ENCODE measurements at places on chromosomes 13 and 19. TPM values are rescaled to one million over a fixed set of nuclear protein-coding genes. Genes with fewer than 3 reads are reported as not detected.

GRCh38 chr13:79457390-79457789 lies 23.6 kb upstream of the NDFIP2 start:
- DNase-seq, result no peak

GRCh38 chr13:114002009-114002544 lies 28.2 kb upstream of the C13orf46 start:
- no peak for DNase-seq

GRCh38 chr13:111038887-111039286 lies 76.2 kb upstream of the ARHGEF7 start:
- no peak for DNase-seq

DNA sequence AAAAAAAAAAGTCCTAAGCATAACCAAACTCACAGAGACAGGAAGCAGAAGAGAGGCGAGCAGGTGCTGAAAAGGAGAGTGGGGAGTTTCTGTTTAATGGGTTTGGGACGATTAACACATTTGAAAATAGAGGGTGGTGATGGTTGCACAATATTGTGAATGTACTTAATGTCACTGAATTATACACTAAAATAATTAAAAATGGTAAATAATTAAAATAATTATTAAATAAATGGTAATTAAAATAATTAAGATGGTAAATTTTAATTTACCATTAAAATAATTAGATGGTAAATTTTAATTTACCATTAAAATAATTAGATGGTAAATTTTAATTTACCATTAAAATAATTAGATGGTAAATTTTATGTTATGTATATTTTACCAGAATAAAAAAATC lies 74.8 kb upstream of the XPO4 start:
- DNase-seq, result no peak

GRCh38 chr13:62014299-62014698 lies 598.6 kb upstream of the PCDH20 start:
- peak; percentile 8 for DNase-seq

DNA sequence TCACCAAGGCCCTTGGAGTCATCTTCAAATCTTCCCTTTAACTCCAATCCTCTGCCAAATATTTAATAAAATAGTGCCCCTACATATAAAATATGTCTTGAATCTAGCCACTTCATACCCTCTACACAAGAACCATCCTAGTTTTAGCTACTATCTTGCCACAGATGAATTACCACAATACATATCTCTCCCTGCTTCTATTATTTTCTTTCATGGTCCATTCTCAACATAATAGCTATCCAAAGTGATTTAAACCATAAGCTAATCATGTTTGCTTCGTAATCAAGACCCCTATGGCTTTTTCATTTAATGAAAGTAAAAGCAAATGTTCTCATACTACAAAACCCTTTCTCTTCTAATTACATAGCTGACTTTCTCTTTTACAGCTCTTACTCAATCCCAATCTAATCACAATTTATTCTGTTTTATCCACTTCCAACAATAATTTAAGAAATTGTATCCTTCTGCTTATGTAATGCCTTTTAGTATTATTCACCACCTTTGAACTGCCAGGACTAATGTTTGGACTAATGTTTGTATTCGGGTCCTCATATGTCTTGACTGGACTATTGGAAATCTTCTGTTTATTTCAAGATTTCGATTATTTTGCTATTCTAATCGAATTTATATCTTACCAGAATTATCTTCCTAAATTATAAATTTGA lies 412.0 kb downstream of the SLITRK1 start:
- no peak for DNase-seq

DNA sequence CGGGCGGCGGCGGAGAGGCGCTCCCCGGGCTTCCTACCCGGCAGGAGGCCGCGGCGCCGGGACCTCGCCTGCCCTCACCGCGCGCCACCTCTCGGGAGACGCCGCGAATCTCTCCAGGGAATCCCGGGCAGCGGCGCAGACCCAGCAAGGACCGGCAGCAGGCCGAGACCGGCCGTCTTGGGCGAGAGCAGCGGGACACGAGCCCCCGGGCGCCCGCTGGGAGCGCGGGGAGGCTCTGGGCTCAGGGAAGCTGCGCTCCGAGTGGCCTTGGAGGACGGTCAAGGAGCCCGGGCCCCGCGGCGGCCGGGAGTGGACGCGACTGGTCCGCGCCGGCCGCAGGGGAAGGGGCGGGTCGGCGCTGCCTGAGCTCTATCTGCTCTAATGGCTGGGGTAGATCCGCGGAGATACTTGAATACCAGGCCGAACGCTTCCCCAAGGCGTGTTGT lies 14.7 kb downstream of the CDX2 start:
- DNase-seq, result no peak

- no peak for DNase-seq
Measured at GRCh38 chr13:38990693-38991092, at the start of gene STOML3. TSS of gene STOML3 (minus strand) at chr13:38990831. CDS start at chr13:38990721, 110 bp downstream.

- no peak for DNase-seq
Measured at GRCh38 chr13:29917650-29918049, 67.2 kb upstream of the UBL3 start.

DNA sequence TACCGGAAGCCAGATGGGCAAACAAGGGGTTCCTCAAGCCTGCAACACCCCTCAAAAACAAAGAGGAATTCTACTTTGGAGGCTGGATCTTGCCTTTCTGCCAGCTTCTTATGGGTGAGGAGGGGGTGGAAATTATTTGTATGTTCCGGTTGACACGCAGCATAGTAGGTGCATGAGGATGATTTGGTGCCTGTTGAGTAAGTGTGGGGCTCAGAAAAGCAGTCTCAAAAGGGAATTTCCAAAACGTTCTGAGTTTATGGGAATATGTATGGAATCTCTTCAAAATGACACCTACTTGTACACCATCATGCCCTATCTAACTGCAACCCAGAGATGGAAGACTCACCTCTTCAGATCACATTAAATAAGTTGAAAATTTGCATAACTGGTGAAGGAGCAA lies 3.0 kb upstream of the TECR start:
- DNase-seq, result no peak

Gene CALR3
- not detected for total RNA-seq

Gene OR7C2
- total RNA-seq, result not detected

Gene APOC4
- not detected for total RNA-seq

Gene TNNI3
- total RNA-seq, result 0.41 TPM

Gene CLDND2
- not detected for total RNA-seq

Gene PEX11G
- 1.2 TPM for total RNA-seq
